ENCODE measurements at places on chromosomes 7 and 10. TPM values are rescaled to one million over a fixed set of nuclear protein-coding genes. Genes with fewer than 3 reads are reported as not detected.

- no peak for DNase-seq
Measured at GRCh38 chr10:10647331-10647730, 370.3 kb upstream of the CELF2 start.

DNA sequence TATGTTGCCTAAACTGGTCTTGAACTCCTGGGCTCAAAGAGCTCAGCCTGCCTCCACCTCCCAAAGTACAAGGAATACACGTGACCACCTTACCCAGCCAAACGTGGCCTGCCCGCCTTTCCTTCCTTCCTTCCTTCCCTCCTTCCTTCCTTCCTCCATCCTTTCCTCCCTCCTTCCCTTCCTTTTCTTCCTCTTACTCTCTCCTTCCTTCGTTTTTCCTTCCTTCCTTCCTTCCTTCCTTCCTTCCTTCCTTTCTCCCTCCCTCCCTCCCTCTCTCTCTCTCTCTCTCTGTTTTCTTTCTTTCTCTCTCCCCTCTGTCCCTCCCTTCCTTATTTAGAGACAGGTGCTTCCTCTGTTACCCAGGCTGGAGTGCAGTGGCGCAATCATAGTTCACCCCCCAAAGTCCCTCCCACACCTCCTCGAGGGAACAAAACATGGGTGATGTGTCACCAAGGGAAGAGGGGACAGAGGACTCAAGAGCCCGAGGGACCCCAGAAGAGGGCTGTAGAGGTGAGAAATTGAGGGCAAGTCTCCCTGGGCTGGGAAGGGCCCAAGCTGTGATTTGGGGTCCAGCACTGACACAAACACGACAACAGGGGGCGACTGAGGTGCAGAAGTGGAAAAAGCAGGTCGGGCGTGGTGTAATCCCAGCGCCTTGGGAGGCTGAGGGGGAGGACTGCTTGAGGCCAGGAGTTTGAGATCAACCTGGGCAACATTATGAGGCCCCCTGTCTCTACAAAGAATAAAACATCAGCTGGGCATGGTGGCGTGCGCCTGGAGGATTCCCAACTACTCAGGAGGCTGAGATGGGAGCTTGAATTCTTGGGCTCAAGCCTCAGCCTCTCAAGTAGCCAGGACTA is 28.1 kb downstream of the EPHB4 start:
- DNase-seq: peak; percentile 50

The ZNF365 gene
- total RNA-seq: not detected

The CPVL gene
- not detected for total RNA-seq

The GDF2 gene
- not detected for total RNA-seq

DNA sequence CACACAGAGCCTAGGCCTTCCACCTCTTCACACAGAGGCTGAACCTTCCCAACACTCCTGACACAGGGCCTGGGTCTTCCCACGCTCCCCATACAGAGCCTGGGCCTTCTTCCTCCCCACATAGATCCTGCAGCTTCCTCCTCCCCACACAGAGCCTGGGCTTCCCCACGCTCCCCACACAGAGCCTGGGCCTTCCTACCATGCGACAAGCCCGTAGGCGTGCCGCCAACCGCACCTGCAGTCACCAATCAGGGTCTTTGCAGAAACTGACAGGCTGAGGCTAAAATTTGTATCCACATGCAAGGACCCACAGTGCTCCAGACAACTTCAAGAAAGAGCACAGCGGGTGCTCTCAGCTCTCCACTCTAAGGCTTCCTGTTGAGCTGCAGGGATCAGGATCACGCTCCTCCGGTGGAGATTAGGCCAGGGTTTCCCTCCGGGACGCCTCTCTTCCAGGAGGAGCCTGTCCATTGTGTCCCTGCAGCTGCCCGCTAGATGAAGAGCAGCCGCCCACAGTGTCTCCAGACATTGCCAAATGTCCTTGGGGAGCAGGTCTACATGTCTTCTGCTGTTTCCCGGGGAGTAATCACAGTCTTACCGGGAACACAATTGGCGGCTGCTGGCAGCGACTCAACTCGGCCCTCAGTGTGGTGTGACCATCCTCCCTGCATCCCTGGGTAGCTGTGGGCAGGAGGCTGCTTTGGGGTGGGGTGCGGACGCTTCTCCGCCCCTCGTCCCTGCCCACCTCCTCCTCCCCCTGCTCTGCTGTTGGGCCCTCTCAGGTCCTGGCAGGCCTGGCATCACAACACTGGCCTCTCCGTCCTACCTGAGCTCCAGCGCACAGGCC is 9.7 kb downstream of the CFAP46 start:
- DNase-seq: no peak

- no peak for DNase-seq
Measured at GRCh38 chr10:118409295-118409694, 67.2 kb upstream of the FAM204A start.

All from activated naive CD8-positive, alpha-beta T cell treated with anti-CD3 and anti-CD28 coated beads for 36 hours (primary cell).